ENCODE measurements at places on chromosomes 11 and 22. TPM values are rescaled to one million over a fixed set of nuclear protein-coding genes. Genes with fewer than 3 reads are reported as not detected.

- no peak overlapping the region for H3K27ac ChIP-seq
- no peaks in the 10 kb centered on the region for H3K4me1 ChIP-seq
- no peaks in the 10 kb centered on the region for H3K36me3 ChIP-seq
- DNase-seq = no peak
- H3K27me3 ChIP-seq = no peaks in the 10 kb centered on the region
- no peak overlapping the region for H3K4me3 ChIP-seq
Observed at GRCh38 chr11:41988951-41989572, 529.6 kb upstream of the LRRC4C start.

DNA sequence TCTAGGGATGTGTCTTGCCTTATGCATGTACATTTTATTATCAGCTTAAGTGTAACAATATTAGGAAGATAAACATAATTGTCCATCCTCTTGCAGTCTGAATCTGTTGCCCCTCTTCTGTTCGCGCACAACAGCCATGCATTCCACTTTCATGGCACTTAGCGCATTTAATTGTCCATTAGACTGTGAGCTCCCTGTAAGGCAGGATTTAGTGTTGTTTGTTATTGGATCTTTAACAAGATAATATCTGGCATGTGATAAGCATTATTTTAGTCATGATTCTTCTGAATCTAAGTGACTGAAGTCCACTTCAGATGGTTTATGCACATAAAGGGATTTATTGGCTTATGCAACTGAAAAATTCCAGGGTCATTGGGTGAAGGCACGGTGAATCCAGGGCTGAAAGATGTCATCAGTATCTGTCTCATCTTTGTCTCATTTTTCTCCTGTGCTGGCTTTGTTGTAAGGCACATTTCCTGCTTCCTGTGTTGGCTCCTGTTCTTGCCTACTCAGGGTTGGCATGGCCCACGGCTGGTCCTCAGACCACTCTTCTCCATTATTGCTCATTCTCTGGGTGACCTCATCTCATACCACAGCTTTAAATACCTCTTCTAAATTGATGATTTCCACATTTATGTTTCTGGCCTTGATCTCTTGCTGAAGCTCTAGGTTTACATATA, 37.6 kb downstream of the ATXN10 start:
- H3K27ac ChIP-seq = no peak overlapping the region
- no peaks in the 10 kb centered on the region for H3K4me1 ChIP-seq
- no peaks in the 10 kb centered on the region for H3K27me3 ChIP-seq
- H3K4me3 ChIP-seq = no peak overlapping the region
- DNase-seq = no peak

DNA sequence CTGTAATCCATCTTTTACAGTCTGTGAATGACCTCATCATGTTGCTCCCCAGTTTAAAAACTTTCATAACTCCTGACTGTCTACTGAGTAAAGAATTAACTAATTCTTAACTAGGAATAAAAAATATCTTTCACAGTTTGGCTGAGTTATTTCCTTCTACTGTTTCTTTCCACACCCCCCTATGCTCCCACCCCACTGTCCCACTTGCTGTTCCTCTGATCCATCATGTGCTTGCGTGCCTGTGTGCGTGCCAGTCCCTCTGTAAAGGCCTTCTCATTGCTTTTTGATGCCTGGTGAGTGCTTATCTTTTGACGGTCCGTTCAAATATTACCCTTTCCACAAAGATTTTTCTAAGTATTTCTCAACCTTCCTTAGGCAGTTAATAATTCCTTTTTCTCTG, 55.6 kb downstream of the ATG16L2 start:
- no peaks in the 10 kb centered on the region for H3K27me3 ChIP-seq
- H3K27ac ChIP-seq = no peak overlapping the region
- H3K4me3 ChIP-seq = no peak overlapping the region
- H3K4me1 ChIP-seq = peaks cover 11% of the 10 kb centered on the region

DNA sequence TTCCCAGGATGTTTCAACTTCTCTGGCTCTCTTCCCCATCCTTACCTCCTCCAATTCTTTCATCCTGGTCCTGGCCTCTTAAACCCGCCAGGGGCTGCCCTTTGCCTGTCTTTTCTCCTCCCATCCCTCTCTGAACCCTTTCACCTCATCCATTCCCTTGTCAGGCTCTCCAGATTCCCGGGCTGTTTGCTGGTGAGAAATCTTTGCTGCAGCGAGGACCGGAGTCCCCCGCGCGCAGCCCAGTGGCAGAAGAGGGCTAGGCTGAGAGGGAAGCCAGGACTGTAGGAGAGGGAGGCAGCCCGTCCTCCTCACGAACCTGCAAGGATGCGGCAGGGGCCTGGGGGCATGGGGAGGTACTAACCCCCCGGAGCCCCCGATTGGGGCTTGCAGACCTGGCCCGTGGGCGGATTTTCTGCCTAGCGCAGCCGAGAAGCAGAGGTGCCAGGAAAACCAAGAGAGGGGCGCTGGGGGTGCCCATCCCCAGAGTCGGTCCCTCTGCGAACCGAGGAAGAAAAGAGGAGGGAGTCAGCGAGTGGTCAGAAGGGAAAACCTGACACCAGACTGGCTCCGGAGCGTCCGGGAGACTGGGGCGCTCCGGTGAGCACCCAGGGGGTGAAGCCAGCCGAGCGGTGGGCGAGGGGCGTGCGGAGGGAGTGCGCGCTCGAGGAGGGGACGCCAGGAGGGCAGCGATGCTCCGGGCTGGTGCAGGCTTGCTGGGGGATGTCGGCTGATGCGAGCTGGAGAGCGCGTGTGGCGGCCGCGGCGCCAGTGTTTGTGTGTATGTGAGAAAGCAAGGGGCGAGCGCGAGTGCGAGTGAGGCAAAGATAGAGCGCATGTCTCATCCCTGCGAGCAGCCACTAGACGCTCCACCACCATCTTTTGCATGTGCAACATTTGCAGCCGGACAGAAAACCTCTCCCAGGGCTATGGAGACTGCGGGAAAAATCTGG, at the start of gene GRIA4:
GRIA4 (plus strand) TSS at position 242 of the 950 bp plus-strand sequence. CDS start 925 bp downstream, outside the sequence.
- no peak within 1 kb of the TSS for H3K27ac ChIP-seq
- H3K36me3 ChIP-seq = no peaks in the 10 kb centered on the region
- H3K4me3 ChIP-seq = no peak within 1 kb of the TSS
- DNase-seq = no peak
- peaks cover 4% of the 10 kb centered on the region for H3K27me3 ChIP-seq
- H3K4me1 ChIP-seq = no peaks in the 10 kb centered on the region

- H3K4me1 ChIP-seq = peaks cover 5% of the 10 kb centered on the region
- no peaks in the 10 kb centered on the region for H3K27me3 ChIP-seq
- no peak for DNase-seq
Observed at GRCh38 chr22:44648821-44649565, 53.0 kb upstream of the PRR5 start.

- no peak for DNase-seq
- H3K4me3 ChIP-seq = no peak overlapping the region
- no peaks in the 10 kb centered on the region for H3K4me1 ChIP-seq
- no peaks in the 10 kb centered on the region for H3K36me3 ChIP-seq
Observed at GRCh38 chr11:31560842-31561476, 51.4 kb downstream of the ELP4 start.

GRCh38 chr11:133816146-133816870, 29.0 kb downstream of the SPATA19 start:
- no peaks in the 10 kb centered on the region for H3K4me1 ChIP-seq
- H3K36me3 ChIP-seq = no peaks in the 10 kb centered on the region
- H3K27ac ChIP-seq = no peak overlapping the region
- no peak for DNase-seq

DNA sequence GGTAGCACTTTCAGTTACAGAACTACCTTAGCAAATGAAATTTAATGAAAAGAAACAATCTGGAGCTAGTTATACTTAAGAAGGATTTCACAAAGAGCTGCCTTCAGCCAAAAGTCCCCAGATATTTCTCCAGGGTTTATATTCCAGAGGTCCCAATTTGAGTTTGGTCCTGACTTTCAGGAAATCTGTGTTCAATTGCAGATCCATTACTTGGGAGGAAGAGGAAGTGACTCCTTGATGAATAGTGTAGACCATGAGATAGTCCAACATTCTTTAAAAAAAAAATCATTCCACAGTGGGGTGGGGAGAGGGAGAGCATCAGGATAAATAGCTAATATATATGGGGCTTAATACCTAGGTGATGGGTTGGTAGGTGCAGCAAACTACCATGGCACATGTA, 117.6 kb upstream of the ARHGAP20 start:
- H3K27me3 ChIP-seq = no peaks in the 10 kb centered on the region
- no peak overlapping the region for H3K27ac ChIP-seq
- H3K36me3 ChIP-seq = no peaks in the 10 kb centered on the region
- H3K4me1 ChIP-seq = no peaks in the 10 kb centered on the region
- DNase-seq = no peak

- no peak overlapping the region for H3K4me3 ChIP-seq
- H3K27me3 ChIP-seq = peaks cover 28% of the 10 kb centered on the region
- no peak overlapping the region for H3K27ac ChIP-seq
- DNase-seq = no peak
Observed at GRCh38 chr22:29309332-29310064, 3.0 kb downstream of the GAS2L1 start.

PNPLA5 gene
- not detected for total RNA-seq

OPCML gene
- total RNA-seq = not detected

SCARF2 gene
- total RNA-seq = 2.0 TPM

RASSF10 gene
- total RNA-seq = not detected

DRD2 gene
- not detected for total RNA-seq

MMP13 gene
- not detected for total RNA-seq

PAX6 gene
- not detected for total RNA-seq

GPR83 gene
- total RNA-seq = not detected

CRYBB3 gene
- not detected for total RNA-seq
